CD8-positive, alpha-beta T cell (primary cell): ENCODE measurements at places on chromosomes 2 and 18.

- DNase-seq, result no peak
Observed at GRCh38 chr2:235709124-235709813, 215.4 kb downstream of the AGAP1 start.

DNA sequence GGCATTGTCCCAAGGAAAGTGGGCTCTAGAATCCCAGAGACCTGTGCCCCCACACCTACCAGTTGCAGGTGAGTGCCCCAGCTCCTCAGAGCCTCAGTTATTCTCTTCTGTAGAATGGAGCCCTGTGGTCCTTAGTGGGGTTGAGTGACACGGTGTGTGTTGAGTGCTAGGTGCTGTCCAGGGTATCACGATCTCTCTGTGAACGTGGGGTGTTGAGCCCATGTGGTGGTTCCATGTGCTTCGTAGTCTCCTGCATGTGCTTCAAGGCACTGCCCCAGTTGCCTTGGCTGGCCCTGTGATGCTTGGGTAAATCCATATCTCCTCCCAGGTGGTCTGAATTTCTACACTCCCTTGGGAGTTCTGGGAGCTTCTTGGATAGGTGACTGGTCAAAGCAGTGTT, 54.9 kb downstream of the SH3RF3 start:
- DNase-seq, result no peak

- DNase-seq, result no peak
Observed at GRCh38 chr2:178870703-178871102, 63.5 kb upstream of the TTN start.

DNA sequence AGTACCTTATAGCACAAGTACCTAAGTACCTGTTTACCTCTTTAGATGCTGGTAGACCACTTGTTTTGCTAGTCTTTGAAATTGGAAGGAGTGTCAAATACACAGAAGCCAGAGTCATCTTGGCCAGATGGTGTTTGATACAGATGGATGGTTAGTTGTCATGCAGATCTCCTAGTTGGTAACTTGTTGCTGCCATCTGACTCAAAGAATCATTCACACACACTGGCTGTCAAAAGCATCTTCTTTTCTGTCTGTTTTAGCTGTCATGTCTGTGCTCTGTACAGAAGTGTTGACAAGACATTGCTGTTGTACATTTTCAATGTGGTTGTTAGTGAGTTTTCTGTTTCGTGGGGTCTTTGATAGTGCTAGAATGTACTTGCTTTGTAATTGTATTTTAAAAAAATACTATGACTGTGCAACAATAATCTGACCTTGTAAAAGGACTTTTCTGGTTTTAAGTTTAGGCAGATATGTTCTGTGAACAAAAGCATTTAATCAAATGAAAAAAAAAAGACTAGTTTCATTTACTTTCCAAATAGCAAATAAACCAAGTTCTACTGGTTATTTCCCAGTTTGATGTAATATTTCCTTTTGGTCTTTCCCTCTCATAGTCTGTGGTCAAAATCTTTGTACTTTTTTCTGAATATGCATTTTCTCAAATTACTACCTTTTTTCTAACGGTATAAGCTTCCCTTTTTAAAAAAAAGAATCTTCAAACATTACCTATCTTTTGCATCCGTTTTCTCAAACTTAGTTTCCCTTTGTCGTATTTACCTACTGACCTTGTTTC, 39.9 kb downstream of the TANK start:
- DNase-seq, result no peak

DNA sequence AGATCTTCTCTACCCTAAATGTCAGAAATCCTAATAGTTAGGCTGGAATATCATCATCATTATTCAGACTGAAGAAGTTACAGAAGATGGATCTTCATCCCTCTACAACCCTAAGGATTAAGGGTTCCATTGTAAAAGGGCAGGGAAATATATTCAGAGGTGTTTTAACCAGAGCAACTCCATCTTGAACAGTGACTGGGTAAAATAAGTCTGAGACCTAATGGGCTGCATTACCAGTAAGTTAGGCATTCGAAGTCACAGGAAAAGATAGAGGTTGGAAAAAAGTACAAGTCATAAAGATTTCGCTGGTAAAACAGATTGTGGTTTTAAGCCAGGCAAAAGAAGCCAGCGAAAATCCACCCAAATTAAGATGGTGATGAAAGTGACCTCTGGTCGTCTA, 968.7 kb downstream of the CNTNAP5 start:
- DNase-seq, result no peak

DNA sequence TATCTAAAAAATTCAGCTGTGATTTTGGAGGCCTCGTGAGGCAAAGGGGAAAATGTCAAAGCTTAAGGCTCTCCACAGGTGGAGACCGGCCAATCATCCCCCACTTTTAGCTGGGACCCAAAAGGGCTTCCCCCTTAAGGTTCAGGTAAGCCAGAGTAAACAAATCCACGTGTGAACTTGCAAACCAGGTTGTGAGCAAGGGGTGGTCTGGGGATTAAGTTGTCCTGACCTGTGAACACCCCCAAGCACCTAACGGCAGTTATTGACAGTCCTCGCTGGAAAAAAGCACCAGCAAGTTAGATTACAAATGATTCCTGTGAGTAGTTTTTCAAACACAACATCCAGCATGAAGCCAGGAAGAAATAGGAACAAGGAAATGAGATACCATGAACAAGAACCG, 42.9 kb downstream of the MYO7B start:
- no peak for DNase-seq

GRCh38 chr18:79964330-79965118, at the start of gene HSBP1L1:
TSS of gene HSBP1L1 (plus strand) at chr18:79964643. CDS start at chr18:79964736, 93 bp downstream.
- peak; percentile 81 for DNase-seq

DNA sequence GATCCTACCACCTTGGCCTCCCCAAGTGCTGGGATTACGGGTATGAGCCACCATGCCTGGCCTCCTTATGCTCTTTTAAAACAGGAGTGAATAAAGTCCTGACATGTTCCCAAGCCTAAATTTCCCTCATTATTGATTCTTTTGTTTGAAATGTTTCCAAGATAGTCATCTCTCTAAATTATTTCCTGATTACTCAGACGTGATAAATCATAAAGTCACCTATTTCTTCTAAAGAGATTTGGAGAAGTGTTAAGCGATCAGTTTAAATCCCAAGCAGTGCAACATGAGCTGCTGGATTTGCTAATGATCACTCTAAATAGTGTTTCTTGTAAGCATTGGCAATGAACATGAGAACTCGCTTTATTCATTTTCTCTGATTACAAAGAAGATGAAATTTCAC, 51.8 kb downstream of the PMAIP1 start:
- no peak for DNase-seq

GRCh38 chr2:218323526-218324472, 31.5 kb upstream of the TMBIM1 start:
- no peak for DNase-seq

- DNase-seq, result no peak
Observed at GRCh38 chr2:16173893-16174692, 233.7 kb downstream of the MYCN start.

GRCh38 chr18:67266246-67267237, 250.0 kb downstream of the DSEL start:
- no peak for DNase-seq

DNA sequence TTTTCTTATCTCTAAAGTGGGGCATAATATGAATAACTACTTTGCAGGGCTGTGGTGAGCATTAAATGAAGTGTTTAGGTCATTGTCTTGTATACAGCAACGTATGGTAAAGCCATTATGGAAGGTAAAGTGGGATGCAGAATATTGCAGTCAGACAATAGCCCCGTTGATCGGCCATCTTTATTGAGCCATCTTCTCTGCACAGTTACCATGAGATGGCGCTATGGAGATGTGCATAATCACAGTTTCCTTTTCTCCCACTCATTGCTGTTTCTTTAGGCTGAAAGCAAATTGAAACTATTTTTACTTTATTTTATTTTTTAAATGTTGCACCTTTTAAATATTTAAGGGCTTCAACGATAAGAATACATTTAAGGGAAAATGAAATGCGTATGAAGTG, 108.9 kb downstream of the THSD7B start:
- DNase-seq, result no peak

GRCh38 chr2:55707751-55708150, 14.1 kb upstream of the PNPT1 start:
- no peak for DNase-seq

- DNase-seq, result no peak
Observed at GRCh38 chr2:180630756-180631155, 349.6 kb upstream of the UBE2E3 start.

DNA sequence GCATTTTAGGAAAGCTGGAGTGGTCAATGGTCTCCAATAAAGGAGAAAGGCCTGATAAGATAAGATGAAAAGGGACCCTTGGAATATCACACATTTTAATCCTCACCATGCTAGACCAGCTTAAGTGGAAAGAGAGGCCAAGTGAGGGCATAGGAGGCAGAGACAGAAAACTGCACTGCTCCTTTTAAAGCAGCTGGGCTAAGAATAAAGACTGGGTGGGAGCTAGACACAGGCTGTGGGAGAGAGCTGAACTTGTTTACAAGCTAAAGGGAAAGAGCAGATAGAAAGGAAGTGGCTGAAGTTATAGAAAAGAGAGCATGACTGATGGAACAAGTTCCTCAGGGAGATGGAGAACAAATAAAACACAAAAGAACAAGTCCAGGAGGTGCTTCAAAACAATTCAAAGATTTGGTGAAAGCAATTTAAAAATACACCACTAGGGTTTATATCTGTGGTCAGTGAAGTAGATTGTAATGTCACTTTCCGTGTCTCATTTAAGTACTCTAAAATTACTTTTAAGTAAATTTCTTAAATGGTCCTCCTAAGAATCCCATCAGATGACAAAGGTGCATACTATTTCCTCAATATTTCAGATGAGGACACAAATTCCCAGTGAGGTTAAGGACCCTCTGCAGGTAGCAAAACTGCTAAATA, 7.5 kb downstream of the COL5A2 start:
- DNase-seq, result no peak

DNA sequence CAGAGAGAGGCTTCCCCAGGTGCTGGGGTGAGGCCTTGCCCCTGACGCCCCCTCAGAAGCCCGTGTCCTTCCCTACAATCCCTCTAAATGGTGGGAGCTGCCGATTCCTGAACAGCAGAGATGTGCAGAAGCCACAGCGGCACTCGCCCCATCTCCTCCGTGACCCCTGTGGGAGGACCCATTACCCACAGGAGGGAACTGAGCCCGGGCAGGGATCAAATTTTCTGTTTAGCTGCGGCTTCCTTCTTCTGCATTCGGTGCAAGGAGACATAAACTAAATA, 181.2 kb upstream of the RAB6C start:
- no peak for DNase-seq

DNA sequence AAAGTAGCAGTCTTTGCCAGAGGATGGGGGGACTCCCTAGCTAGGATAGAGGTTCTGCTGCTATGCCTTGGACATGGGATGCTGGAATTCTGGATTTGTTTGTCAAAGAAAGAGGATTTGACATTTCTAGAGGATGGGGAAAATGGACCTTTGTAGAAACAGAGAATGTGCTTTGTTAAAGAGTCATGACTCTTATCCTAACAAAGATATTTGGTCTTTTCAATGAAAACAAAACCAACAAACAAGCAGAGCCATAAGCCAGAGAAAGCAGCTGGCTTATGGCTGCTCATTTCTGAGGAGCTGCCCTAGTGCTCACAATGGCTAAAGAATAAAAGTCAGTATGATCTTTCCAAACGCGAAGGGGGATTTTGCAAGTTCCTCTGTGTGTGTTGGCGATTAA, 40.8 kb upstream of the MAPRE2 start:
- DNase-seq, result no peak

- no peak for DNase-seq
Observed at GRCh38 chr2:203909261-203909967, 27.1 kb upstream of the ICOS start.

- DNase-seq, result no peak
Observed at GRCh38 chr2:17482651-17483050, 35.6 kb downstream of the RAD51AP2 start.

DNA sequence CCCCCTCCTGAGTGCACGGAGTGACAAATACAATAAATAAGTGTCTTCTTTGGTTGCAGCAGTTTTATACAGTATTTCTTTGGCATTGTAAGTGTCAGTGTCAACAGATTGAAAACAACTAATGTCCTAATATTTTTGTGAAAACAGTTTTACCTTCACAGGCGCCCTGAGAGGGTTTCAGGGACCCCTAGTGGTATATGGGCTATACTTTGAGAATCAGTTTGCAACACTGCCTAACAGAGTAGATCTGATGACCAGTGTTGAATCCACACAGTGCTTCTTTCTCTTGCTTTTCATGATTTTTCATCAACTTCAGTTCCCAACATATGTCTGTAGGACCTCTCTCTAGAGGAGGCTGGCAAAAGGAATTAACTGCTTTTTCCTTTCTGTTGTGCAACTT, 162.2 kb downstream of the PRPF40A start:
- DNase-seq, result no peak

DNA sequence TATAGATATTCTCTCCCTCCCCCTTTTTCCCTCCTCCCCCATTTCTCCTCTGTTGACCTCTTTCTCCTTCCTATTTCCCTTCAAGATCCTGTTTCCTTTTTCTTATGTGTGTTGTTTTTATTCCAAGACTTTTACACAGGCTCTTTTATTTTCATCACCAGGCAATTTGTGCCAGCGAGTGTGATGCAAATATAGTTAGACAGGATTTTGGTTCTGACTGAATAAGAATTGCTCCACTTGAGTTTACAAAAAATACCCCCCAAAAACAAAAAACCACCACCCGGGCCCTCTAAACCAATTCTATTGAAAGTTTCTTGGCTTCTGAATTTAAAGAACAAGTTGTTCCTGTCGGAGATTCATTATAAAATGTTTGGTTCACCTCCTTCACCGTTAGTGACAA, 50.9 kb upstream of the MAPK4 start:
- no peak for DNase-seq

GRCh38 chr2:165777522-165778186, 16.4 kb downstream of the GALNT3 start:
- no peak for DNase-seq

DNA sequence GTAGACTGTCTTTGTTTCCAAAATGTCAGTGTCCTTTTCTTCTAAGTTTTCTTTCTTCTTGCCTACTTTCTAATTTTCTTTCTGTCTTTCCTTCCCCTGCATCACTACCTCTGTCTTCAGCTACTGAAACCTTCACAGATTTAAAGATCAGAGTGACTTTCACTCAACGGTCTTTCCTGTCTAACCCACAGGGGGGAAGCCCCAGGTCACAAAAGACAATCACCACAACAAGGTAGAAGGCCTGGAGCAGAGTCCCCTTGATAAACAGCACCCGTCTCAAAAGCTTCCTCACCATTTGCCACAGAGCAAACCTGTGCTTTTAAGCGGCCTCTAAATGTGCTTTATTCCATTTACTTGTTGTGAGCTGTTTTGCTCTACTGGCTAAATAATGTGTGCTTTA, 665.4 kb downstream of the BCL11A start:
- DNase-seq, result peak; percentile 46

- DNase-seq, result no peak
Observed at GRCh38 chr2:5495586-5495985, 196.6 kb upstream of the SOX11 start.
